ENCODE measurements at places on chromosomes 7 and 10.

- no peak for DNase-seq
These were observed 23.0 kb downstream of the DOCK1 start for GRCh38 chr10:126928274-126928673.

DNA sequence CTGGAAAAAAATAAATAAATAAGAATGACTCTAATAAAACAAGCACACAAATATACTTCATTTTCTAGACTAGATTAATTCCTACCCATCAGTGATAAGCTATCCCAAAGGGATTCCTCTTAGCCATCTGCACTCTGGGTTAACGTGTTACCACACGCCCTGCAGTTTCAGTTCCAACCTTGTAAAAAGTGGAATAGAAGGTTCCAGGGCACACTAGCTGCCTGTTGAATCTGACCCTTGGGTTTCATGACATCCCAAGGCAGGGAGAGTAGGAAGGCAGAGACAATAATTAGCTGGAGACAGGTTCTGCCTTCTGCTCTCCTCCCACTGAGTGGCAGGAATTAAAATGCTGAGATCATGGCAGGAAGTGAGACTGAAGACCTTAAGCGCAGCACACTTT lies 33.5 kb downstream of the SLC37A3 start:
- DNase-seq = no peak

DNA sequence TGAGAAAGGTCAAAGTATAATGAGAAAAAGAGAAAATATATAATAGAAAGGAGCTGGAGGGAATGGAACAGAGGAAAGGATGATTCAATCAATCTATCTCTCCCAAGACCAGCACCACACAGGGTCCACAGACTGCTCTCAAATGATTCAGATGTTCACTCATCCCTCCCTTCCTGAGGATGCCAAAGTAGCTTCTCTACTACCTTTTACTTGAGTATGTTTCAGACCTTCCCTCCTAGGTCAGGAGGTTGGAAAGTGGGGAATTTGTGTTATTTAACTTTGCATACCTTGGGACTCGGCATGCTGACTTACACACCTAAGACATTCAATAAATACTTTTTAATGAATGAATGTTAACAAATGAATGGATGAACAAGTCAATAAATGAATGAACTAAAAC lies 30.6 kb downstream of the CPVL start:
- DNase-seq = no peak

DNA sequence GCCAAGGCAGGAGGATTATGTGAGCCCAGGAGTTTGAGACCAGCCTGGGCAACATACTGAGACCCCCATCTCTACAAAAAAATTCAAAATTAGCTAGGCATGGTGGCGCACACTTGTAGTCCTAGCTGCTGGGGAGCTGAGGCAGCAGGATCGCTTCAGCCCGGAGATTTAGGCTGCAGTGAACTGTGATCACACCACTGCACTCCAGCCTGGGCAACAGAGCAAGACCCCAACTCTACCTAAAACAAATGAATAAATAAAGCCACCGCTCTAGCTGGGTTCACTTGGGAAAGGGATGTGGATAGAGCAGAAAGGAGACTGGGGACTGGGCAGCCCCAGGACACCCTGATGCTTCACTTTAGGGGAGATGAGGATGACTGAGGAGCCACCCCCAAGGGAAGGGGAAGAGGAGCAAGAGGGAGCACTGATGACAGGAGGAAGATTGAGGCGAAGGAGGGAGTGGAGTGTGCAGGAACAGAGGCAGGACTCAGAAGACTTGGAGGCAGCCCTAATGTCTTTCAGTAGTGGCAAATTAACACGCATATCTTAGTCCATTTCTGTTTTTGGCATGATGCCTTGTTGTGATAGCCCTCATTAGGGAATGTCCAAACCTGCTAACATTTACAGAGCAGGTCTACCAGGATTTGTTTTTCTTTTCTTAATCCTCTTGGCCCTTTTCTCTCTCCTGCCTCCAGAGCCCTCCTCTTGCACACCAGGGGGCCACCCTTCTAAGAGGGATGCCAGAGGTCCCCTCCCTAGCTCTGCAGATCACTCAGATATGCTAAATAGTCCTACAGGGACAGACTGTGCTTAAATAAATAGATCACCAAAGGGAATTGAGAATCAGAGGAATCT lies 88.3 kb downstream of the C10orf105 start:
- DNase-seq = no peak

GRCh38 chr10:12473491-12473890 lies 124.1 kb downstream of the CAMK1D start:
- DNase-seq = no peak

- DNase-seq = peak; percentile 67
These were observed 10.1 kb upstream of the PON1 start for GRCh38 chr7:95334447-95334846.

Data from fibroblast of upper back skin (primary cell).